ENCODE measurements at places on chromosomes 2 and 18. TPM values are rescaled to one million over a fixed set of nuclear protein-coding genes. Genes with fewer than 3 reads are reported as not detected.

Gene CHRND
- polyA plus RNA-seq = not detected

Gene CD207
- not detected for polyA plus RNA-seq

Gene CHN1
- polyA plus RNA-seq = not detected

Gene CPLX4
- not detected for polyA plus RNA-seq

Gene NDUFS1
- 24.3 TPM for polyA plus RNA-seq

Gene KCNIP3
- not detected for polyA plus RNA-seq

Gene CKAP2L
- not detected for polyA plus RNA-seq

Gene GYPC
- 111 TPM for polyA plus RNA-seq

Gene LGALSL
- polyA plus RNA-seq = 0.45 TPM

Gene LRRTM4
- not detected for polyA plus RNA-seq

Gene MC5R
- not detected for polyA plus RNA-seq

Gene DNAJC10
- 158 TPM for polyA plus RNA-seq

Gene NR4A2
- polyA plus RNA-seq = 22.7 TPM

Gene IL36A
- not detected for polyA plus RNA-seq

Gene FBXO36
- 0.63 TPM for polyA plus RNA-seq

Gene CXCR4
- 862 TPM for polyA plus RNA-seq

Gene RESP18
- polyA plus RNA-seq = not detected

Gene TNFRSF11A
- not detected for polyA plus RNA-seq

Gene UXS1
- polyA plus RNA-seq = 19.7 TPM

Gene EMX1
- not detected for polyA plus RNA-seq

Gene GATA6
- polyA plus RNA-seq = not detected

Gene ABCB11
- polyA plus RNA-seq = not detected

Gene HRH4
- polyA plus RNA-seq = not detected

Gene KCNF1
- polyA plus RNA-seq = not detected

Gene MARCO
- polyA plus RNA-seq = not detected

Gene EIF2B4
- polyA plus RNA-seq = 35.0 TPM

Gene DPY30
- 157 TPM for polyA plus RNA-seq

Gene SMCHD1
- 54.0 TPM for polyA plus RNA-seq

Gene ACP1
- 158 TPM for polyA plus RNA-seq

Gene TCF23
- not detected for polyA plus RNA-seq

Gene PPP1R1C
- polyA plus RNA-seq = not detected

Gene GPR35
- not detected for polyA plus RNA-seq

Gene LOXHD1
- polyA plus RNA-seq = not detected

Gene PROC
- polyA plus RNA-seq = not detected

Gene G6PC2
- polyA plus RNA-seq = not detected

Gene EML6
- 3.8 TPM for polyA plus RNA-seq

Gene RGPD3
- polyA plus RNA-seq = 0.06 TPM

Gene LAPTM4A
- 185 TPM for polyA plus RNA-seq

Gene MALL
- polyA plus RNA-seq = not detected

Gene DSC1
- polyA plus RNA-seq = 0.54 TPM

Gene MATN3
- not detected for polyA plus RNA-seq

Gene GFPT1
- 6.4 TPM for polyA plus RNA-seq

Gene CGREF1
- polyA plus RNA-seq = not detected

Gene KYNU
- polyA plus RNA-seq = 59.5 TPM

Gene KIAA2012
- not detected for polyA plus RNA-seq

Gene GDF7
- polyA plus RNA-seq = 0.74 TPM

Gene DPYSL5
- not detected for polyA plus RNA-seq
